ENCODE measurements at places on chromosomes 4 and X. TPM values are rescaled to one million over a fixed set of nuclear protein-coding genes. Genes with fewer than 3 reads are reported as not detected.
A peak's percentile ranks its signal among the peaks of the same experiment; 100 is the strongest.

GRCh38 chr4:183098019-183098722, 886 bp upstream of the WWC2 start:
- DNase-seq = peak; percentile 43

- no peak for DNase-seq
These were observed 86.5 kb upstream of the CBLL2 start for GRCh38 chrX:22186165-22186564.

DNA sequence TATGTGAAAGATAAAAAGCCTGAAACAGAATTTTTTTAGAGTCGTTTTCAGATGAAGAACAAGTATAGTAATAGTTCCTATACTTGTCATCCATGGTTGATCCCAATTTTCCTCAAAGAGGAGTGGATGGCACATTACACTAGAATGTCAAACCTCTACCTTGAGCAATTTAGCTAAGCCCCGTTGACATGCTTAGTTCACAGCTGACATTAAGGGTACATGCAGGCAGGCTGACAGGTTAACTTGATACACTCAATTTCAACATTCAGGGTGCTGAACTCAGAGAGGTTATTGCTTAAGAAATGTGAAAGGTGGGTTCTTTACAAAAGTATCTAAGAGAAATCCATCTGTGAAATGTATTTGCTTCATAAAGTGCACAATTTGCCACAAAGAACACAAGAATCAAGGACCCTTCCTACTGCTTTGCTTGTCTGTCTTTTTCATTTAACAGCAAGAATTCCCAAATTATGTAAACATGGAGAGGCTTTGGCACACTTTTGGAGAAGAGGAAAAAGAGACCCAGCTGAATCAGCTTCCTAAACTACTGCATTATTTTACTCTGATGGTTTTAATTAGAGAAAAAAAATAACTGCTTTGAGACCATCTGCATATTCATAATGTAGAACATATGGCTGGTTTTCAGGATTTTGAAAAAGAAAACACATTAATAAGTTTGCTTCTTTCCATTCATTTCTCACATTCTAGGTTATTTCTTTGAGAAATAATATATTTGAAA, 122.5 kb upstream of the DDIT4L start:
- no peak for DNase-seq

DNA sequence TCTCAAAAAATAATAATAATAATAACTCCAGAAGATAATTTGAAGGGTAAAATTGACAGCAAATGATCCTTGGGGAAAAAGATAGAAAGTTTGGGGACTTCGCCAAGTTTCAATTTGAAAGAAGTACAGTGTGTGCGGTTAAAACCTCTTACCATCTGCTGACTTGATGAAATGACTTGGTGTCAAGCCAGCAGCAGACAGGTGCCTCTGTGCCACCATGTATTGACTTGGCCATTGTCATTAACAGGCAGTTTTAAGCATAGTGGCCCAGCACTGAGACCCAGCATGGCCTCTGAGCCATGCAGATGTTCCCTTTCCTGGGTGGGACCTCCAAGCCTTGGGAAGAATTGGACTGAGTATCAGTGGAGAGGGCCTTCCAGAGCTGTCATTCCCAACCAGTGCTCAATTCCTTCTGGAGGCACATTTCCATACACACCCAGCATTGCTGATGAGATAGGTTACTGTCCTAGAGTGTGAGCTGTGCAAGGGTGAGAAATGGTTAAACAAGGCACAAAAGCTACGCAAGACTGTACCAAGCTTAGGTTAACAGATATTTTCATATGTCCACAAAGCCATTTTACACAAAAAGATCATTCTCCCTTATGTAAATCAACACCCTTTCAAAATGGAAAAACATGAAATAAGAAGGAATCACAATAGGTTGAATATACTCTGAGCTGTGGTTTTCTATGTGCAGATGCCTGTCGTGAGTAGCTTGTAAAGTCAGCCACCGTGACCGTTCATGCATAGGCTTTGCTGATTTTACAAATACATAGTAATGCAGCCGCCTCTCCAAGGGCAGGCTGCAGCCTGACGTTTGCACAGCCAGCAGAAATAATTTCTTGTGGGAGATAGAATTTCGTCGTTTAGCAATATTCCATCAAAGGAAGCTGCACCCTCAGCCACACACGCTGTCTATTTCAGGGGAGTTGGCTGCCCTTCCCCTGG, 59.4 kb upstream of the FBXW7 start:
- DNase-seq = no peak

- no peak for DNase-seq
These were observed 5.0 kb downstream of the GPC3 start for GRCh38 chrX:133980406-133980805.

GRCh38 chr4:16758816-16759215, 139.6 kb downstream of the LDB2 start:
- no peak for DNase-seq

TCEAL5 gene
- 8.7 TPM for total RNA-seq

PLS3 gene
- total RNA-seq = 17.8 TPM

SPANXA1 gene
- total RNA-seq = not detected

DNA sequence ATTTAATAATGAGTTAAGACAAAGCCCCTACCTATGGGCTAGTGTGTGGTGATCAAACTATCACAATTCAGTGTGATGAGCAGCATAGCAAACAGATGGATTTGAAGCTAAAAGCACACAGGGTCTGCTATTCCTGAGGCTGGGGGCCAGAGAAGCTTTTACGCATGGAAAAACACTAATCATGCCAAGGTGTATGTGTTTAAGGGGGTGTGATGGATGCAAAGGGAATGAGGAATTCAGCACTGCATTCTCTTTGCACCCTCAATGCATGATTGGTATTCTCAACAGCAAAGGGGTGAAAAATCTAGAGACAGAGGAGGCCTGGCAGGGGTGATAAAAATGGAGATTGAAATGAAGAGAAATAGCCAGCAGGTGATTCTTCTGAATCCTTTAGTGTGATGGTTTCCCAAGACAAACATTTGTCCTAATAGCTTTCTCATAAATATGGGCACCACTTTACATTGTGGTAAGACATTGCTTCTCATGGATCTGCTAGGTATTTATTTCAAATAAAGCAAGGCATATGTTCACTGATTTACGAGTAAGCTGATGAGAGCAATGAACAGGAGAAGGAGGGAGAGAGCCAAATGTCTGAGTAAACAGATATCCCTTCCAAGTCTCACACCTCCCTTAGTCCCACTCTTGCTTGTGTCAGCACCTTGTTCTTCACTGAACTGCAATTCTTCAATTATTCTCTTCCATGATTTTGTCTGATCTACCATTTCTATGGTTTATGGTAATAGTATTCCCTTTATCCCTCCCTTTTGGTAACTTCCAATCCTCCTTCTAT, 15.7 kb downstream of the C1QTNF7 start:
- no peak for DNase-seq

DNA sequence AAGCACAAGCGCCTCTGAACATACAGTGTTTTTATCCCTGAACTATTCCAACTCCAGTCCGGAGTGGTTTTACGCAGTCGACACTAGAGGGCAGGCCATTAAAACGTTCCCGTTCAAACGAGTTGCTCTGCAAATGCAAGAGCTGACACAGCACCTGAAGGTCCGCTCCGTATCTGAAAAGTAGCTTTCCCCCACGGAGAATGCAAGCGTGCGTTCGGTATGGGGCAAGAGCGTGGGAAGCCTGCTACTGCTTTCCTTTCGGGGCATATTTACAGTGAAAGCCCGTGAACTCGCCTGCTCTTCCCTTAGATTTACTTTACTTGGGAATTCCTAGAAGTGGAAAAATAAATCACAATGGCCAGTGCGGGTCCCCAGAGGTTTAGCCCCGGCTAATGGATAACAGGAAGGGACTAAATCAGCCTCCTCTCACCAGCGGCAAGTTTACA, 190.8 kb downstream of the TSPAN5 start:
- peak; percentile 65 for DNase-seq

All from glutamatergic neuron (in vitro differentiated cells).